ENCODE measurements at places on chromosomes 16 and 17. TPM values are rescaled to one million over a fixed set of nuclear protein-coding genes. Genes with fewer than 3 reads are reported as not detected.

- H3K4me1 ChIP-seq = no peaks in the 10 kb centered on the region
- no peaks in the 10 kb centered on the region for H3K27me3 ChIP-seq
- H3K27ac ChIP-seq = no peak overlapping the region
- no peak overlapping the region for H3K4me3 ChIP-seq
These were observed 7.4 kb upstream of the EFCAB13 start for GRCh38 chr17:47316311-47316710.

- peaks cover 56% of the 10 kb centered on the region for H3K4me1 ChIP-seq
- peak within 1 kb of the TSS; percentile 64 for H3K4me3 ChIP-seq
- peak within 1 kb of the TSS; percentile 74 for H3K27ac ChIP-seq
- DNase-seq = peak; percentile 79
These were observed at the start of gene CCL3 for GRCh38 chr17:36089888-36090836. Gene CCL3, minus strand, starts transcription at chr17:36090143. Its CDS starts 85 bp downstream, at chr17:36090058.

Gene PERCC1
- total RNA-seq = not detected

DNA sequence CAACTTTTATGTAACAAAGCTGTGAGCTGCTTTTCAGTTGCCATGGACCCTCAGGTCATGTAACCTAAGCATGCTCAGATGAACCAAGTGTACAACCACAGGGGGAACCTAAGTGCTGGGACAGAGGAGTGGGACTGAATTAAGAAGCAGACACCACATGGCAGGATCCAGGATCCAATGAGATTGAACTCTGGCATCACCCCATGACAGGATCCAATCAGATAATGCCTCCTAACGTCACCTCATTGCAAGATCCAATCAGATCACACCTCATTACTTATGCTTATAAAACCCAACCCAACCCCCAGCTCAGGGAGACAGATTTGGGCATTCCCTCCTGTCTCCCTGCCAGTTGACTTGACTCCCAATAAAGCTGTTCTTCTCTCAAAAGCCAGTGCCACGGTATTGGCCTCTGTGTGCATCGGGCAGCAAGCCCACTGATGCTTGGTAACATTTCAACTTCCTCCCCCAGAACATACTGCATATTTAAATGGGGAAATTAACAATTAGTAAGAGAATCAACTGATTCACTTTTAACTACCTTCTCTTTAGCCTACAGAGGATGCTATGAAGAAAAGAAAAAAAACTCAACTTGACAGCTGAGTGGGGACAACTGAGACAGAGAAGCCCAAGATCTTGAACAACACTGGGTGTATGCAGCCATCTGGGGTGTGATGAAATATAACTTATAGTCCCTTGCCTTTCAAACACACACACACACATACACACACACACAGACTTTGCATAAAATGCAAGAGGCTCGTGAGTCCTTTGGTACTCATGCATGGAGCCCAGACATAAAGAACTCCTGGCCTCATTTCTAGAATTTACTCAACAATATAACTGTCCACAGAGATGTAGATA, 148.4 kb downstream of the SLC39A11 start:
- no peaks in the 10 kb centered on the region for H3K27me3 ChIP-seq
- no peaks in the 10 kb centered on the region for H3K4me1 ChIP-seq
- H3K36me3 ChIP-seq = peaks cover 13% of the 10 kb centered on the region
- no peak overlapping the region for H3K27ac ChIP-seq
- no peak overlapping the region for H3K4me3 ChIP-seq

GRCh38 chr17:78418326-78419026, 40.0 kb downstream of the PGS1 start:
- no peak for DNase-seq
- H3K27ac ChIP-seq = peak overlapping the region; percentile 33
- H3K36me3 ChIP-seq = peaks cover 70% of the 10 kb centered on the region
- H3K4me1 ChIP-seq = peaks cover 77% of the 10 kb centered on the region

Gene KRTAP2-3
- total RNA-seq = not detected

GRCh38 chr16:85019659-85020245, 7.8 kb upstream of the KIAA0513 start:
- H3K36me3 ChIP-seq = no peaks in the 10 kb centered on the region
- no peak overlapping the region for H3K27ac ChIP-seq
- H3K4me3 ChIP-seq = no peak overlapping the region
- H3K4me1 ChIP-seq = peaks cover 15% of the 10 kb centered on the region
- DNase-seq = no peak

DNA sequence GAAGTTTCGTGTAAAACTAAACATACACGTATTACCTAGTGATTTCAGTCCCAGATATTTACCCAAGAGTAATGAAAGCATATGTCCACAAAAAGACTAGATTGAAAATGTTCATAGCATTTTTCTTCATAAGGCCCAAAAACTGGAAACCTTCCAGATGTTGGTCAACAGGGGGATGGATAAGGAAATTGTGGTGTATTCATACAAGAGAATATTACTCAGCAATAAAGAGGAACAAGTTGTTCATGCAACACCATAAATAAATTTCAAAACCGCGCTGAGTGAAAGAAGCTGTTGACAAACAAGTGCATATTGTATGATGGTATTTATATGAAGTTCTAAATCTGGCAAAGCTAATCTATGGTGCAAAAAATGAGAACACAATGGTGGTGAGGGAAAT, 54.1 kb upstream of the NFAT5 start:
- H3K4me1 ChIP-seq = no peaks in the 10 kb centered on the region
- no peak overlapping the region for H3K27ac ChIP-seq
- no peaks in the 10 kb centered on the region for H3K27me3 ChIP-seq
- H3K36me3 ChIP-seq = no peaks in the 10 kb centered on the region
- H3K4me3 ChIP-seq = no peak overlapping the region

Gene CLCN7
- 33.6 TPM for total RNA-seq

DNA sequence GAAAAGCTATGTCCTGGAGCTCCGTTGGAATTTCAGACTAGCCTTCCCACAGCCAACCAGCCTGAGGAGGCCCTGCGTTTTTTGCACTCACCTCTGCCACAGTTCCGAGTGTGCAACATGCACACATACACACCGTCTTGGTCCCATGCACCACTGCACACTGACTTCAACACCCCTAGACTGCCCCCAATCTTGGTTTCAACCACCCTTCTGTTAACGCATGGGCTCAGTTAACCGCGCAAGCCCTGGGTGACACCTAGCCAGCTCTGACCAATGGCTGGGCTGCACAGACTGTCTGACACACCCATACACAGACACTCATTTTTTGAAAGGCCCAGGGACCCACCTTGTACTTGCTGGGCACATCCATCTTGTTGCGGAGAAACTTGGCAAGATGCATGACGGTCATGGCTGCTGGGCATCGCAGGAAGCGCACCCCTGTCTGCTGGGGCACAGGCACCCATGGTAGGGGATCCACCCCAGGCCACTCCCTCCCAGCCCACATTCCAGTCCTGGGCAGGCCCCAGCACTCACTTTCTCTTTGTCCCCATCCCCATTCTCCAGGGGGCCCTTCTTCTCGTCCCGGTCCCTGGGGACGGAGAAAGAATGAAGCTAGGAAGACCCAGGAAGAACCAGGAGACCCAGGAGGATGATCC, 8.0 kb downstream of the CISD3 start:
- peaks cover 3% of the 10 kb centered on the region for H3K36me3 ChIP-seq
- H3K27me3 ChIP-seq = peaks cover 8% of the 10 kb centered on the region

GRCh38 chr16:78368121-78369102, 269.0 kb downstream of the WWOX start:
- no peak overlapping the region for H3K27ac ChIP-seq
- H3K36me3 ChIP-seq = peaks cover 4% of the 10 kb centered on the region
- no peaks in the 10 kb centered on the region for H3K27me3 ChIP-seq
- no peaks in the 10 kb centered on the region for H3K4me1 ChIP-seq
- DNase-seq = no peak

DNA sequence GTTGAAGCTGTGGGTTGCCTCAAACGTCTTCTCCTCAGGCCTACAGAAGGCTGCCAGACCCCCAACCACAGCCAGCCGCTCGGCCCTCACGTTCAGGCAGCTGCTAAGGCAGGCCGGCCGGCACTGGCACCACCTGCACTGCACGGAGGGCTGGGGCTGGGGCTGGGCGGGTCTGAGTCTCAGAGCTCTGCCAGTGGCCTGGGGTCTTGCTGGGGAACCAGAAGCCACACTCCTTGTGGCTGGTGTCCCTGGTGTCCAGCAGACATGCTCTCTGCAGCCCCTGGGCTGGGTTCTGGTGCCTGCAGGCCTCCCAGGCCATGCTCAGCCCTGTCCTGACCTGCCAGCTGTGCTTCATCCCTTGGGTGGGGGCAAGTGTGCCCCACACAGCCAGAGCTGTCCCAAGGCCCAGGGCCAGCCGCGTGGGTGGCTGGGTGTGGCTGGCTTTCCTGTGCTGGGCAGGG, 42.0 kb downstream of the BAHCC1 start:
- no peaks in the 10 kb centered on the region for H3K36me3 ChIP-seq
- no peak for DNase-seq
- no peak overlapping the region for H3K4me3 ChIP-seq
- H3K4me1 ChIP-seq = no peaks in the 10 kb centered on the region
- peaks cover 12% of the 10 kb centered on the region for H3K27me3 ChIP-seq
- H3K27ac ChIP-seq = no peak overlapping the region

- no peaks in the 10 kb centered on the region for H3K36me3 ChIP-seq
- H3K27ac ChIP-seq = no peak overlapping the region
- no peak overlapping the region for H3K4me3 ChIP-seq
- no peak for DNase-seq
- H3K4me1 ChIP-seq = no peaks in the 10 kb centered on the region
- no peaks in the 10 kb centered on the region for H3K27me3 ChIP-seq
These were observed 62.7 kb downstream of the DNAH17 start for GRCh38 chr17:78514521-78514920.

Gene HERPUD1
- total RNA-seq = 159 TPM

DNA sequence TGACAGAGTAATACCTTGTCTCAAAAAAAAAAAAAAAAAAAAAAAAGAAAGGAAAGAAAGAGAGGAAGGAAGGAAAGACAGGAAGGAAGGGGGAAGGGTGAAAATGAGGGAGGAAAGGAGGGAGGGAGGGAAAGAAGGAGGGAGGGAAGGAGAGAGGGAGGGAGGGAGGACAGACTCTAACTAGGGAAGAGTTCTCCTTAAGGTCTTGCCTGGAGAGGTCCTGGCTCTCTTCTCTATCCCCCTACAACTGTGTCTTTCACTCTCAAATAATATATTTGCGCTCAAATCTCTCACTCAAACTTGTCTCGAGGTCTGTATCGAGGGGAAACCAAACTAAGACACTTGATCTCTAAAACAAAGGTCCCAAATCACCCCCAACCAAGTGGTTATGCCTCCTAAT, 35.6 kb downstream of the WDR59 start:
- no peaks in the 10 kb centered on the region for H3K4me1 ChIP-seq
- H3K27me3 ChIP-seq = no peaks in the 10 kb centered on the region
- DNase-seq = no peak
- H3K36me3 ChIP-seq = peaks cover 31% of the 10 kb centered on the region
- no peak overlapping the region for H3K4me3 ChIP-seq

DNA sequence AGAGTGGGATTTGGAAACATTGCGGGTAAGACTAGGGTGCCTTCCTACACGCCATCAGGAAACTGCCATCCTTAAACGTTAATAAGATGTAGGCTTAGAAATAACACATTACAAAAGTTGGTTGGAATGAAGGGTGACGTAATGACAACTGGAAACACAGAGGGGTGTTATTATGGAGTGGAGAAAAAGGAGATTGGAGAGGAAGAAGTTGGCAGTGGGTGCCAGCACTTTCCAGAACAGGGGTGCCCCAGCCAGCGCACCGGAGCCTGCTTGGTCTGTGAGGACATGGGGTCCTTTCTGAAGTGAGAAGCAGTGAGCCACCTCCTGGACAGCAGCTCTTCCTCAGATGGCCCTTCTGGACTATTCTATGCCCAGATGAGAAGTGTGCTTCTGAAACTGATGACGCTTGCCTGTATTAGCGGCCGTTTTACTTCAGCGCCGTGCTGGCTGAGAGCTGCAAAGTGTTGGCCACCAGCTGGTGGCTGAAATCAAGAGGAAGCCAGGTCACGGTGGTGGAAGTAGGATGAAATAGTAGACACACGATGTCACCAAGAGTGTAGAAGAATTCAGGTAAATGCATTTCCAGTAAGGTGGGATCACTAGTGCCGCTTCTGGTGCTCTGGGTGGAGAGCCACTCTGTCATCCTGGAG, 244.8 kb downstream of the NTN1 start:
- H3K36me3 ChIP-seq = peaks cover 7% of the 10 kb centered on the region
- no peaks in the 10 kb centered on the region for H3K27me3 ChIP-seq
- peaks cover 2% of the 10 kb centered on the region for H3K4me1 ChIP-seq
- no peak for DNase-seq
- no peak overlapping the region for H3K4me3 ChIP-seq
- no peak overlapping the region for H3K27ac ChIP-seq

Gene TLK2
- 31.6 TPM for total RNA-seq

DNA sequence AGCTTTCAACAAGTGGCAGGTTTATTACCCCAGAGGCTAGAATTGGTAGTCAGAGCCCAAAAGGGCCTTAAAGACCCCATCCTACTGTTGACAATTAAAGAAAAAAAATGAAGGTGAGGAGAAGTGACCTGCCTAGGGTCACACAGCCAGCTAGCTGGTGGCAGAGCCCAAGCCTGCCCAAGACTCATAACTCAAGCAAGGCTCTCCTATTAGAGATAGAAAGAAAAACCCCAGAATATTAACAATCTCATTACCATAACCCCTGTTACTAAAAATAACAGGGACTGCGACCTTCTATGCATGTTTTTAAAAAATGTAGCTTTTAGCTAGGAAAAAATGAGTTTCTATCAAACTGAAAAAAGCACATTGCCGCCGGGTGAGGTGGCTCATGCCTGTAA, 14.0 kb downstream of the HSPB9 start:
- no peak for DNase-seq
- peak overlapping the region; percentile 69 for H3K27ac ChIP-seq
- peaks cover 18% of the 10 kb centered on the region for H3K36me3 ChIP-seq
- no peak overlapping the region for H3K4me3 ChIP-seq
- H3K27me3 ChIP-seq = no peaks in the 10 kb centered on the region
- peaks cover 64% of the 10 kb centered on the region for H3K4me1 ChIP-seq

DNA sequence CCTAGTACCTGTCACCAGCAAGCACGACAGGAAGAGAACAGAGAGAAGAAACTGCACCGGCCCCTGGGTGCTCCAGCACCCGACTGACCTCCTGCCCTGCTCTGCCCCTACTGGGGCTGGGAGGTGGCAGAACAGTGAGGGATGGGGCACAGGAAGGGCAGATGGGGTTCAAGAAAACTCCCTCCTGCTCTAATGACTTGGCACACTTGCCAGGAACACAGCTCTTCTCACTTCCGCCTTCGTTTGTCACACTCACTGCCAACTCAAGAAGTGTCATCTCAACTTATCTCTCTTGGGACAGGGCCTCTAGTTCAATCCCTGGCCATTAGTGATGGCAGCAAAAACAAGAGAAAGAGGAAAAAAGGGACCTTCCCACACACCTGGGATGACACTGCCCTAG, 42.7 kb upstream of the ICAM2 start:
- peaks cover 93% of the 10 kb centered on the region for H3K4me1 ChIP-seq
- H3K4me3 ChIP-seq = peak overlapping the region; percentile 56
- H3K36me3 ChIP-seq = peaks cover 68% of the 10 kb centered on the region
- peak overlapping the region; percentile 93 for H3K27ac ChIP-seq
- peak; percentile 60 for DNase-seq
- H3K27me3 ChIP-seq = no peaks in the 10 kb centered on the region

DNA sequence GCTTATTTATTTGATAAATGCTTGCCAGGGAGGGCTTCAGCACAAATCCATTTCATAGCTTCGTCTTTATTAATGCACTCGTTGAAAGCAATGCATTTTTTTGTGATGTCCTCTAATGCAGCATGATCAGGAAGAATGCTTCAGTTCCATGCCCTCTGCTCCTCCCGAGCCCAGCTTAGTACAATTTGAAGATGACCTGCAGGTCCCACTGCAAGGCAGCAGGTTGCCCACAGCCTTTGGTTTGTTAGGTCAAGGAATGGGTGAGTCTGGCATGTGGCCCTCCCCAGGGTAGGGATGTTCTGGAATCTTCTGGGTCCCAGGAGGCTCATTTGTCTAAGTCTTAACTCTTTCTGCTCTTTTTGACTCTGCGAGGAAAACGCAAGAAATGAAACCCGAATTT, 49.4 kb upstream of the MARCHF10 start:
- no peaks in the 10 kb centered on the region for H3K36me3 ChIP-seq
- no peaks in the 10 kb centered on the region for H3K4me1 ChIP-seq
- H3K27ac ChIP-seq = no peak overlapping the region
- H3K4me3 ChIP-seq = no peak overlapping the region

Gene OR1G1
- not detected for total RNA-seq

Gene UNC45B
- total RNA-seq = 0.07 TPM

Gene KRT16
- total RNA-seq = not detected
